ENCODE measurements at places on chromosomes 6 and 20.

- DNase-seq = no peak
These were observed 57.1 kb downstream of the GOPC start for GRCh38 chr6:117545161-117545595.

GRCh38 chr6:70124882-70125545 lies 177.9 kb downstream of the COL9A1 start:
- DNase-seq = peak; percentile 62

DNA sequence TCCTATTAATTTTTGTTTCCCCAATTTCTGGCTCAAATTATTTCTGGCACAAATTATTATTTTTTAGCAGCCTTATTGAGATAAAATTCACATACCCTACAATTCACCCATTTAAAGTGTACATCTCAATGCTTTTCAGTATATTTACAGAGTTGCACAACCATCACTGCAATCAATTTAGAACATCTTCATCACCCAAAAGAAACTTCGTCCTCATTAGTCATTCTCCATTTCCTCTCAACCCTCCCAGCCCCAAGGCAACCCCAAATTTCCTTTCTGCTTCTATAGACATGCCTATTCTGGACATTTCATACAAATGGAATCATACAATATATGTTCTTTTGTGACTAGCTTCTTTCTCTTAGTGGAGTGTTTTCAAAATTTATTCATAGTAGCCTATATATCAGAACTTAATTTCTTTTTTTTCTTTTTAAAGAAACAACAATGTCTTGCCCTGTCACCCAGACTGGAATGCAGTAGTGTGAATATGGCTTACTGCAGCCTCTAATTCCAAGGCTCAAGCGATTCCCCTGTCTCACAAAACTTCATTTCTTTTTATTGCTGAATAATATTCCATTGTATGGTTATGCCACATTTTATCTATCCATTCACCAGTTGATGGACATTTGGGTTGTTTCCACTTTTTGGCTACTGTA lies 84.5 kb downstream of the DNAH8 start:
- no peak for DNase-seq

DNA sequence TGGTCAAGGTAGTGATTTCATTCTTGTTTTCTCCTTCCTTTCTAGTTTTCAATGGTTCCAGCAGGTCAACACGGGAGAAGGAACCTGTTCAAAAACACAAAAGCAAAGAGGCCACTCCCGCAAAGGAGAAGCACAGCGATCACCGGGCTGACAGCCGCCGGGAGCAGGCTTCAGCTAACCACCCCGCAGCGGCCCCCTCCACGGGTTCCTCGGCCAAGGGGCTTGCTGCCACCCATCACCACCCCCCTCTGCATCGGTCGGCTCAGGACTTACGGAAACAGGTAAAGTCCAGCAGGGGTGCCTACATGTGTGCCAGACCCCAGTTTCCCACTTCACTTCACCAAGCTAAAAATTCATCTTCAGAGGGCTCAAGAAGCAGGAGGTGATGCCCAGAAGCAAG lies 175.6 kb downstream of the DTNBP1 start:
- DNase-seq = no peak

DNA sequence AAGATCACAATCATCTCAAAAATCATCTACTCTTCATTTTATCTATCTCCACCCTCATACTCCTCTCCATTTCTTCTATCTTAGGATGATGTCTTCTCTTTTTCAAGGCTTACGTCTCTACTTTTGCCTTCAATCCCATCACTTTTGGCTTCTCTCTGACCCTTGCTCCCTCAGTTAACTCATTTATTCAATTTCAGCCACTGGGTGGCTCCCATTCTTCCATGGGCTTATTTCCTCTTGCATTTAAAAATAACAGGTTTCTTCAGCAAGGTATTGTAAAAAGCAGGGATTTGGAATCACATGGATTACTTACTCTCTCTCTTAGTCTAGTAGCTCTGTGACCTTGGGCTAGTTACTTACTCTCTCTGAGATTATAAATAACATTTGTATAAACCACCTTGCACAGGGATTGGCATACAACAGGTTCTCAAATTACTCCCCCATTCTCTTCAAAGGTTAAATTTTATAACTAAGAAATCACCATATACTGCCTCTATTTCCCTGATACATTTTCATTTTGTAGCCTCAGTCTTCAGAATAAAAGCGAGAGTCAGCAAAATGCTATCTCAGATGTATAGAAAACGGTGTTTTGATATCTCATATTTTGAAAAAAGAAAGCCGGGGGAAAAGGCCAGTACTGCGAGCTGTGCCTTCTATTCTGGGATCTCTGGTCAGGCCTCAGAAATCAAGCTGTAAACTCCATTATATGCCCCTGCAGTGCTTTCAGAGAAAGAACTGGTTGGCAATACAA lies 5.5 kb downstream of the ZSCAN12 start:
- no peak for DNase-seq

DNA sequence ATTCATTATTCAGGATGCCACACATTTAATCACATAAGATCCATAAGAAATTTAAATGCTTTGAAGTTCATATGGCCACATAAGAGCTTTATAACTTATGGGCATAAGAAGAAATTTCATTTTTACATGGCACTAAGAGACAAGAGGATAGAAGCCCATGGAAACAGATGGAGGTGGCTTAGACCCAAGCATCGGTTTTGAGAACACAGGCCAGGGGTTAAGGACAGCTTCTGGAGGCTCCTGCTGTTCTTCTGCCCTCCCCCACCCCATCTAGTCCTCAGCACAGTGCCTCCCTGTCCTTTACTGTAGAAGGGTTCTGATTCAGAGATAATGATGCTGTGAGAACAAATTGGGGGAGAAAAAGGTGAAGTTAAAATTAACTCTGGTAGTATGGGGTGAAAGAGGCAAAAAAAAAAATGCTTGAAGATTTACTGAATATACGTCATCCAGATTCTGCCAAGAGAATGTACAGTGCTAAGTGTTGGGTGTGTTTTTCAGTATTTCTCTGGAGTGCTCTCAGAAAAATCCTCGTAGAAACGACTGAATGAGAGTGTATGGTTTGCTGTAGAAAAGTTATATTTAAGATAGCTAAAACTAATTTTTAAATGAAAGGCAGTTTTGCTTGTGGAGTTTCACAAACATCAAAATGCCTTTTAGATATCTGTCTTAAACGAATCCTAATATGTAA lies 539.7 kb downstream of the QKI start:
- DNase-seq = no peak

DNA sequence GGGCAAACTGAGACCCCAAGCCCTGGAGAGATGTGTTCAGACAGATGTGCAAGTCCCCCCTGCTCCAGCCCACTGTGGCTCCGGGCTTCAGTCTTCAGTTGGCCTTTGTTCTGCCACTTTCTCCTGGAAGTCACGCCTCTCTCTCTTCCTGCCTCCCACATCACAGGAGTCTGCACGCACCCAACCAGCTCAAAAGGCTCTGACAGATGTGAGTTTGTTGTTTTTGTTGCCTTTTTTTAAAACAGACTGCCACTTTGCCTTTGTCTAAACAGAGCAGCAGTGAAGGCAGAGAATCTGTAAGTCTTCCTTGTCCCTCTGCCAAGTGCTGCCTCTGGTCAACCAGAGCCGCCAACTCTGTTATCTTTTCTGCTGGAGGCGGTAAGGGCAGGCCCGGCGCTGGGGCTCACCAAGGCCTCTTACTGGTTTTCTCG lies 149.7 kb downstream of the TFAP2C start:
- DNase-seq = no peak

Data from ACHN (cell line).